Stimulated activated CD4-positive, alpha-beta T cell treated with anti-CD3 and anti-CD28 coated beads, Interleukin-4, amount 100 ng/mL, for 24 hours (primary cell): ENCODE measurements at places on chromosomes 13 and 19.

- no peak for DNase-seq
Observed at GRCh38 chr13:30972888-30973377, 40.5 kb downstream of the TEX26 start.

- DNase-seq, result no peak
Observed at GRCh38 chr13:51328488-51328887, 11.0 kb upstream of the SERPINE3 start.

DNA sequence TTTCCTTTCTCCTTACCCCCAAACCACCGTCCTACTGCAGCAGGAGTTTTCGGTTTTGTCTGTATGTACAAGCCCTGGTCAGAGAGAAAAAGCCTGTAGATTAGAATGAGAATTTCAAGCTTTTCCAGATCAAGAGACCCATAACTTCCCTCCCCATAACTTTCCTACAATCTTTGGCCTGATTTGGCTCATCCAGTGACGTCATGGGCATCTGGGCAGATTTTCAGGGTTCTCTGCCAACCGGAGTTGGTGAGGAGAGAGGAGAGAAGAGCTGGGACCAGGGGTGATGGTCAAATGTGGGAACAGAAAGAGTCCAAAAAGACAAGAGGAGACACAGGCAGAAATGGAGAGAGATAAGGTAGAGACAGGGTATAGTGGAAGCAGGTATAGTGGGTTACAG lies 10.5 kb downstream of the IZUMO2 start:
- no peak for DNase-seq

- no peak for DNase-seq
Observed at GRCh38 chr13:97015661-97016350, 21.5 kb upstream of the OXGR1 start.

DNA sequence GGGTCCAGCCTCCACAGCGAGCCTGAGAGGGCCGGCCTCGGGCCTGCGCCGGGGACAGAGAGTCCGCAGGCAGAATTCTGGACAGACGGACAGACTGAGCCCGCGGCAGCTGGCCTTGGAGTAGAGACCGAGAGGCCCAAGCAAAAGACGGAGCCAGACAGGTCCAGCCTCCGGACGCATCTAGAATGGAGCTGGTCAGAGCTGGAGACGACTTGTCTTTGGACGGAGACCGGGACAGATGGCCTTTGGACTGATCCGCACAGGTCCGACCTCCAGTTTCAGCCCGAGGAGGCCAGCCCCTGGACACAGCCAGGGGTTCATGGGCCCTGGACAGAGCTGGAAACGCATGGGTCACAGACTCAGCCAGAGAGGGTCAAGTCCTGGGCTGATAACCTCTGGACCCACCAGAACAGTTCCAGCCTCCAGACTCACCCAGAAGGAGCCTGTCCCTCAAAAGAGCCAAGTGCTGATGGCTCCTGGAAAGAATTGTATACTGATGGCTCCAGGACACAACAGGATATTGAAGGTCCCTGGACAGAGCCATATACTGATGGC lies 490 bp downstream of the ITPKC start:
- DNase-seq, result no peak

DNA sequence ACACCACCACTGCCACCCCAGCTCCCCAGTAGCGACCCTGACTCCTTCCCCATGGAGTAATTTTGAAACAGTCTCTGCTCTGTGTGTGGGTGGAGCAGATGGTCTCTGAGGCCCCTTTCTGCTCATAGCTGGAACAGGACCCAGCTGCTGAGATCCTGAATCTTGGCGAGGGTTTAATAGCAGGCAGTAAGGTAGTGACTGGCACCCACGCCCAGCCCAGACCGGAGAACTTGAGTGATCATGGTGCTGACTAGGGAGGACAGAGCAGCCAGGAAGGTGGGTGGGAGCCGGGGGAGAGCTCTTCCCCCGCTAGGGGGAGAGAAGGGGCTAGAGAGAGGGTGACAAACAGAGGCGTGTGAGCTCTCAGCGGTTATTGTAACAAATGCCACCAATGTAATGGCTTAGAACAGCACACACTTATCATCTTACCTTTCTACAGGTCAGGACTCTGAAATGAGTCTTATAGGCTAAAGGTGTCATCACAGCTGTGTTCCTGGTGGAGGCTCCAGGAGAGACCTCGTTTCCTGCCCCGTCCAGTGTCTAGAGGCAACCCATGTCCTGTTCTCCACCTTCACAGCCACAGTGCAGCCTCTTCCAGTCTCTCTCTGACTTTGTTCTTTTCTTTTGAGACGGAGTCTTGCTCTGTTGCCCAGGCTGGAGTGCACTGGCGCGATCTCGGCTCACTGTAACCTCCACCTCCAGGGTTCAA lies 7.2 kb upstream of the ACER1 start:
- no peak for DNase-seq

GRCh38 chr13:51802631-51803418 lies 1.1 kb downstream of the DHRS12 start:
- DNase-seq, result no peak

DNA sequence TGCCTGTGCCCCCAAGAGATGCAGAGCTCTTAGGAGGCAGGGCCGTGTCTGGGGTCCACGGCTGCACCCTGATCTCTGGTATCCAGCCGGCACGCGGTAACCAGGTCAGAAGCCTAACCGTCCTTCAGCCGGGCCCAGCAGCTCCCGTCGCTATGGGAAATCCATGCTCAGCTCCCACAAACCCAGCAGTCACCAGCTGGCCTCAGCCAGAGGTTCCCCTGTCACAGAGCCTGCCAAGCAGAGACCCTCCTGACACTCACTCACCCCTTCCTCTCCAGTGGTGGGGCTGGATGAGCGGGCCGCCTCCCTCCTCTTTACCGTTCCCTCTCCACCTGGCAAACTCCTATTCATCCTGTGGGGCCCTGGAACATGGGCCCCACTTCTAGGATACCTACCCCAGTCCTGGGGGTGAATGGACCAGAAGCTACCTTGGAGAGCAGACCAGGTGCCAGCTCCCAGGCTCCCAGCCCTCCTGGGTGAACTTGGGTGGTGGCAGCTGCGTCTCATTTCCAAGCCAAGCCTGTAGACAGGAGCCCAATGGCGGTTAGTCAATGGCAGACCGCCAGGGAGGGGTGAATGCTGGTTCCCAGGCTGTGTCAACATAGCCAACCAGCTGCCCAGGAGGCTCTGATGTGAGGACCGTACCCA lies 21.4 kb upstream of the TCF3 start:
- DNase-seq, result no peak

DNA sequence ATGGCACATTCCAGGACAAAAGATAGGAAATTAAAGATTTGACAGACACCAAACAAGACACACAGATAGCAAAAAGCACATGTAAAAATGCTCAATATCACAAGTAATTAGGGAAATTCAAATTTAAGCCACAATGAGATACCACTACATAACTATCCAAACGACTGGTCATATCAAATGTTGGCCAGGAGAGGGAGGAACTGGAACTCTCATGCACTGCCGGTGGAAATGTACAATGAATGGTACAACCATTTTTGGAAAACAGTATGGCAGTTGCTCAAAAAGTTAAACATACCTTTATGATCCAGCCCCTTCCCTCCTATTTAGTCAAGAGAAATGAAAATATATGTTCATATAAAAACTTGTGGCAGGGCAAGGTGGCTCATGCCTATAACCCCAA lies 36.8 kb upstream of the CYP2S1 start:
- DNase-seq, result no peak

GRCh38 chr13:98889419-98890085 lies 88.3 kb downstream of the DOCK9 start:
- peak; percentile 35 for DNase-seq

GRCh38 chr13:40540328-40541044 lies 126.0 kb downstream of the FOXO1 start:
- DNase-seq, result no peak

DNA sequence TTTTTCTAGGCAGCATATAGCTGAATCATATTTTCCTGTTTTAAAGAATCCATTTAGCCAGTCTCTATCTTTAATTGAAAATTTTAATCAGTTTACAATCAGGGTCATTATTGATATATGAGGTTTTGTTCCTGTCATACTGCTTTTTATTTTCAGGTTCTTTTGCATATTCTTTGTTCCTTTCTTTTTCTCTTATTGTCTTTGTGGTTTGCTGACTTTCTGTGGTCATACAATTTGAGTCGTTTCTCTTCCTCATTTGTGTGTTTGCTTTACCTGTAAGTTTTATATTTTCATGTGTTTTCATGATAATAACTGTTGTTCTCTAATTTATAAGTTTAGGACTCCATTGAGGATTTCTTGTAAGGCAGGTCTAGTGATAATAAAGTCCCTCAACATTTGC lies 812.6 kb downstream of the DACH1 start:
- no peak for DNase-seq
